Fibroblast of lung (primary cell): ENCODE measurements at places on chromosomes 11 and 22. TPM values are rescaled to one million over a fixed set of nuclear protein-coding genes. Genes with fewer than 3 reads are reported as not detected.

- no peak overlapping the region for H3K4me3 ChIP-seq
- H3K27ac ChIP-seq = no peak overlapping the region
- H3K27me3 ChIP-seq = no peaks in the 10 kb centered on the region
- no peaks in the 10 kb centered on the region for H3K36me3 ChIP-seq
Measured at GRCh38 chr11:76604081-76604625, 66.4 kb downstream of the LRRC32 start.

CHRNA10 gene
- 0.50 and 0.51 TPM in 2 replicates for total RNA-seq

DNA sequence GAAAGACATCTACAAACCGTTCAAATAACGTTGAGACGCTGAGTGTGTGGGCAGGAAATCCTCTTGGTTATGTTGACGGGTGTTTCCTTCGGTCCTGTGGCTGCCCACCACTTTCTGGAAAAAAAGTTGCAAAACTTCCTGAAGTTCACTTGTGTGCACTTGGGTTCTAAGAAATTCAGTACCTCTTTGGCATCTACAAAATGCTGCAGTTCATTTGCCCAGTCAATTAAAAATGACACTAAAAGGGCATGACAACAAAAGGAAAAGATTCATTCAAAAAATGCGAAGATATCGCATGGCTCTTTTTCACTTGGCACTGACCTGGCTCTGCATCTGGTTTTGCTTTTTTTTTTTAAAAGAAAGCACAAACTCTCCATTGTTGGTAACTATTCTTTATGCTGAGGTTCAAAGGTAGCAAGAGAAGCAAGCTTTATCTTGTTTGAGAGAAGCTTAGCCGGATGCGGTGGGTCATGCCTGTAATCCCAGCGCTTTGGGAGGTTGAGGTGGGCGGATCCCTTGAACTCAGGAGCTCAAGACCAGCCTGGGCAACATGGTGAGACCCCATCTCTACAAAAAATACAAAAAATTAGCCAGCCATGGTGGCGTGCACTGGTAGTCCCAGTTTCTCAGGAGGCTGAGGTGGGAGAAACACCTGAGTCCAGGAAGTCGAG is 10.6 kb upstream of the XBP1 start:
- H3K27ac ChIP-seq = no peak overlapping the region
- no peak overlapping the region for H3K4me3 ChIP-seq
- no peaks in the 10 kb centered on the region for H3K4me1 ChIP-seq
- H3K36me3 ChIP-seq = no peaks in the 10 kb centered on the region
- DNase-seq = no peak

- H3K36me3 ChIP-seq = peaks cover 6% of the 10 kb centered on the region
- H3K27me3 ChIP-seq = no peaks in the 10 kb centered on the region
- H3K4me3 ChIP-seq = no peak overlapping the region
Measured at GRCh38 chr11:72305077-72305476, 61.1 kb upstream of the PHOX2A start.
